ENCODE measurements at places on chromosomes 13 and 19.

- no peak for DNase-seq
Observed at GRCh38 chr13:22320991-22321390, 650.1 kb downstream of the FGF9 start.

DNA sequence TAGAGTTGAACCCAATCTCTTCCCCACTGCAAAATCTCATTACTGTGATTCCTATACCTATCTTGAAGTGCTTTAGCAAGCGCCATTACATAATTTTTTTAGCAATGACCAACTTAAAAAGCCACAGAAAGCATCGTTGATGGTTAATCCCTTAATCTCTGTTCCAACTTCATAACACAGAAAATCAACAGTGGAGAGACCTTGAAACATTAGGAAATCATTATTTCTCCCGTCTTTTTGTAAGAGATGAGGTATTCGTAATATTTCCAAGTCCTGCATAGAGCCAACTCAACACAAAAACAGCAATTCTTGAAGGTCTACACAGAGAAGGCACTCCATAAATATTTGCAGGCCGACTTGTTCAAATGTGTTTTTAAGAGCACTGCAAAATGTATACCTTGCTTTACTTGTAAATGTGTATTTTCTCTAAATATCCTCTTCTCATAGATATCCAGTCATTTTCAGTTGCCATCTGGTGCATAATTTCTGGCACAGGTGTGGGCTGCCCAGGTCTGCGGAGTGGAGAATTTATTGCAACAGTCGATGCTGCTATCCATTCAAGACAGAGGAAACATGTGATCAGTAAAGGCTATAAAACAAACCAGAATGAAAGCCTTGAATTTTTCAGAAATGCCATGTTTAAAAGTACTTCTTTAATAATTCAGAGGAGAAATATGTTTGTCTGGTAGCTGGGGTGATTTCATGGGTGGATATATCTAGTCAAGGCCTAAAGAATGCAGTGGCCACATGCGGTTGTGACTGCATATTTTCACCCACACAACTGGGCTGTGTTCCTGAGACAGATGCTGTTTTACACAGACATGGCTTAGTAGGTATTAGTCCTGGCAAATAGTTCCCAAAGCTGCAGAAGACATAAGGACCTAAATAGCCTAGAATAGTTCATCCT lies 234.3 kb upstream of the STARD13 start:
- DNase-seq: no peak

- no peak for DNase-seq
Observed at GRCh38 chr19:48719263-48720171, at the start of gene MAMSTR. MAMSTR (minus strand) TSS chr19:48719725; CDS start chr19:48719031, 694 bp downstream.

DNA sequence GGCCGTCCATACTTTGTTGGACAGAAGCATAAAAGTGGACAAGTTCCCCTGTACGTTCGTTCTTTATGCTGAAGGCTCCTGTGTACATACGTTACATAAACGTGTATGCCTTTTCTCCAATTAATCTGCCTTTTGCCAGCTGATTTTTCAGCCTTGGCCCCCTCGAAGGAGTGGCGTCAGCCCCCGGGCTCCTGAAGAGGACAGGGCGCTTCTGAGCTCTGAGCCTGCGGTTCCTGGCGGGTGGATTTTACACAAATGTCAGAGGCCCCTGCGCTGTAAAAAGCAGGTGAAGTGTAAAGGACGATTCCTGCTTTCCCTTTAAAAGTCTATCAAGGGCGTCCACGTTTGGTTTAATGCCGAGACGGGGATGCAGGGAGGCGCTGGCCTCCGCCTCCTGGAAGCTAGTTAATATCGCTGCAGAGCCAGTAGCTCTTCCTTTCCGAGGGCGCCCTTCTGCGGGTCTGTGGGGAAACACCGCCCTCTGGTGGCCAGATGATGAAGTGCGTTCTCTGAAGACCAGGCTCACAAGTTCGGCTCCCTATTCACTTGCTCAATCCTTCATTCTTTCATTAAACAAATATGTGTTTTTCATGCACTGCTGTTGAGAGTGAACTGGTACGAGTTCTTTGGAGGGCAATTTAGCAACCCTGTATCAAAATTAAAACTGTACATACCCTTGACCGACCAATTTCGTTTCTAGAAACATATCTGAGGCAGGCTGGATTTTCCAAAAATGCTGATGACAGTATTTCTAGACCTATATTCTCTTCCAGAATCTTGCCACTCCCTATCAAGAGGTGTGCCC lies 62.0 kb downstream of the GPR12 start:
- peak; percentile 65 for DNase-seq

- peak; percentile 57 for DNase-seq
Observed at GRCh38 chr19:14118165-14119051, 846 bp upstream of the PRKACA start.

- no peak for DNase-seq
Observed at GRCh38 chr13:59461411-59461810, 702.3 kb downstream of the DIAPH3 start.

DNA sequence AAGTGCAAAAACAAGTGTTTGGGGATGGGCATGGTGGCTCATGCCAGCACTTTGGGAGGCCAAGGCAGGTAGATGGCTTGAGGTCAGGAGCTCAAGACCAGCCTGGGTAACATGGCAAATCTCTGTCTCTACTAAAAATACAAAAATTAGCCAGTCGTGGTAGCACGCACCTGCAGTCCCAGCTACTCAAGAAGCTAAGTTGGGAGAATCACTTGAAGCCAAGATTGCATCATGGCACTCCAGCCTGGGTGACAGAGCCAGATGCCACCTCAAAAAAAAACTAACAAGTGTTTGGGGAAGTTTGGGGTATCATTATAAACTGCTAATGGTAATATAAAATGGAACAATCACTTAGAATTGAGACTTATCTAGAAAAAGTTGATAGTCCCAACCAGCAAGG lies 24.6 kb downstream of the XPO4 start:
- DNase-seq: no peak

GRCh38 chr13:29892151-29892550 lies 41.7 kb upstream of the UBL3 start:
- DNase-seq: no peak

GRCh38 chr19:46542428-46543230 lies 47.0 kb upstream of the PNMA8B start:
- peak; percentile 58 for DNase-seq

DNA sequence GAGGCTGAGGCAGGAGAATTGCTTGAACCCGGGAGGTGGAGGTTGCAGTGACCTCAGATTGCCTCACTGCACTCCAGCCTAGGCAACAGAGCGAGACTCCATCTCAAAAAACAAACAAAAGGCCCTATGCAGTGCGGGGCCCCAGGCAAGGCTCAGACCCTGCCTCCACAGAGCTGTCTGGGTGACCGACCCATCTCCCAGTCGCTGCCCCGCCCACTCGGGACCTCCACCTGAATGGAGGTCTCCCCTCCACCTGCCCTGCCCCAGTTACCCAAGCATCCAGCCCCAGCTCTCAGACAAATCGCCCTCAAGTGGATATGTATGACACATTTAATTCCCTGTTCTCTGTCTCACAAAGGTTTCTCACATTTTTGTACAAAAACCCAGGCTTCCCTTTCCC lies 2.2 kb upstream of the GARIN5B start:
- DNase-seq: no peak

- DNase-seq: no peak
Observed at GRCh38 chr19:14985133-14985532, 5.5 kb upstream of the SLC1A6 start.

GRCh38 chr13:112874751-112875300 lies 94.2 kb upstream of the MCF2L start:
- DNase-seq: no peak

GRCh38 chr19:40519352-40520322 lies 52.8 kb downstream of the SPTBN4 start:
- no peak for DNase-seq

GRCh38 chr19:19098084-19098702 lies 34.4 kb downstream of the SLC25A42 start:
- no peak for DNase-seq

- DNase-seq: no peak
Observed at GRCh38 chr13:26017196-26017921, 34.5 kb downstream of the SHISA2 start.

DNA sequence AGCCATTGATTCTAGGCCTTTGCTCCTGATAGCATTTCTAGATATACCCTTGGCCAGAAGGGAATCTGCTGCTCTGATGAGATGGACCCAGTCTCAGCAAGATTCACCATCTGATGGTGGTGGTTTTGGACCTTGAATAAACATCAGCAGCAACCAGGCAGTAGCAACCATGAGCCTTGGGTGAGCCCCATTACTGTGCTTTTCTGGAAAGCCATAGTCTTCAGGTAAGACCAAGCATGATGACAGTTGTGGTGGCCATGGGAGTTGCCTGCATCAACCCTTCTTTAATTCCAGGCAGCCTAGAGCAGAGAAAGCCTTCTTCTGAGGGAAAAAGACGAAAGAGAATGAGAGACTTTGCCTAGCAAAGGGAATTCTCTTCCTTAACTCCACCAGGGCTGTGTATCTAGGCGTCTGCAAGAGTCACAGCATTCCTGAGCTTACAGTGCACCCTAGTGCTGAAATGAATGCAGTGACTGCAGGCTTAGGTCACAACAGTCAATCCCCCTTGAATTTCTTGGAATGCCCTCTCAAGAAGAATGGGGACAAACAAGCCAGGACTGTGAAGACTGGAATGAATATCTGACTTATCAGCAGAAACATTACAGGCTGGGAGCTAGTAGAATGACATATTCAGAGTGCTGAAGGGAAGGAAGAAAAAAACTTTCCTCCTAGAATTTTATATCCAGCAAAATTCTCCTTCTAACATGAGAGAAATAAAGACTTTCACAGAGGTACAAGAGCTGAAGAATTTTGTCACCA lies 942.4 kb upstream of the PCDH20 start:
- DNase-seq: no peak

DNA sequence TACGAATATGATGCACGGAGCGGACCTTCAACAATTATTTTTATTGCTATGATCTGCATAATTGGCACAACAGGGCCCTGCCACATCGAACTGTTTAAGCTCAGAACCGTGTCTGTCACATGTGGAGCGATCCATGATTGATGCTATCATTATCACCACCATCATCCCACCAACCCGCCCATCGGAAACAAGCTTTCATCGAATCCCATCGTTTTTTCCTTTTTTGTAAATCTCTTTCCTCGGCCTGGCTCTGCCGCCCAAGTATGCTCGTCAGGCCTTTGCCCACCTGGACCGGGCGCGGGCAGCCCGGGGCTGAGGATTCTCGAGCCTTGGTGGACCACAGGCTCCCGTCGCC lies 533 bp upstream of the DCAF15 start:
- DNase-seq: no peak

- DNase-seq: no peak
Observed at GRCh38 chr19:18144906-18145305, 8.1 kb upstream of the PIK3R2 start.

DNA sequence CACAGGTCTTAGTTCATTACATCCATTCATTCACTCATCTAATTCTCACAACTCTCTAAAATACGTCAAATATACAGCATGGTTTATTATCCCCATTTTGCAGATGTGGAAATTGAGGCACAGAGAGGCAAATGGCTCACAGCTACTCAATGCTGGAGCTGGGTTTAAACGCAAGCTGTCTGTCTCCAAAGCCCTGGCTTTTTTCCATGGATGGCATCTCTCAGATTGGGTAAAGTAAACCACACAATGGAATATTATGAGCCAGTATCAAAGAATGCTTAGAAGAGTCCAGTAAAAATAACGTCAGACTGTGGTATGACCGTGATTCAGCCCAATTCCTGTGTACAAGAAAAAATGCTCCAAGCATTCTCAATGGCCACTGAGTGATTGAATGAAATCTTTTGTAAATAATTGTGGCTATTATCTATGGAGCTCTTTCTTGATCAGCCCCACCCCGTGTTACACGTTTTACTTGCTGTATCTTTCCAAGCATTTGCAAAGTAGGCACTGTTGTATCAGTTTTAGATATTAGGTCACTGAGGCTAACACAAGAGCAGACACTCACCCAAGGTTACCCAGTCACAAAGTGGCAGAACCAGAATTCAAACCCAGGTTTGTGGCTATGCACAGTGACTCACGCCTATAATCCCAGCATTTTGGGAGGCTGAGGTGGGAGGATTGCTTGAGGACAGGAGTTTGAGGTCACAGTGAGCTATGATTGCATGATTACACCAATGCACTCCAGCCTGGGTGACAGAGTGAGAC lies 5.5 kb upstream of the ACP7 start:
- no peak for DNase-seq

- no peak for DNase-seq
Observed at GRCh38 chr13:76455960-76456359, 430.2 kb downstream of the KCTD12 start.

DNA sequence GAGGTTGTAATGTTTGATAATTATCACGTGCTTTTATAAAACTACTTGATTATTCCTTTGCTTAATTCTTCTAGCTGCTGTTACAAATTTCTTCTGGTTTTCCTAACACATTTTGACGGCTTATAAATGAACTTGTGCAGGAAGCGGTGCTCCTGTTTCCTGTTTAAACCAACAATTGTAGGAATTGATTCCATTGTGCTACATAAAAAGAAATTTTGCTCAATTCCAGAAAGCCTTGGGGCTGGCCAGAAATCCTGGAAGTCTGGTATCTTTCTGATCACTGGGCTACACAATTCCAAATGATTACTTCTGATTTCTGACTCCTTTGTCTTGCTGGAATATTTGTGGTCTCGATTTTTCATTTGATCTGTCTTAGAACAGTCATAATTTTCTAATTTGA lies 14.9 kb downstream of the RFC3 start:
- no peak for DNase-seq

DNA sequence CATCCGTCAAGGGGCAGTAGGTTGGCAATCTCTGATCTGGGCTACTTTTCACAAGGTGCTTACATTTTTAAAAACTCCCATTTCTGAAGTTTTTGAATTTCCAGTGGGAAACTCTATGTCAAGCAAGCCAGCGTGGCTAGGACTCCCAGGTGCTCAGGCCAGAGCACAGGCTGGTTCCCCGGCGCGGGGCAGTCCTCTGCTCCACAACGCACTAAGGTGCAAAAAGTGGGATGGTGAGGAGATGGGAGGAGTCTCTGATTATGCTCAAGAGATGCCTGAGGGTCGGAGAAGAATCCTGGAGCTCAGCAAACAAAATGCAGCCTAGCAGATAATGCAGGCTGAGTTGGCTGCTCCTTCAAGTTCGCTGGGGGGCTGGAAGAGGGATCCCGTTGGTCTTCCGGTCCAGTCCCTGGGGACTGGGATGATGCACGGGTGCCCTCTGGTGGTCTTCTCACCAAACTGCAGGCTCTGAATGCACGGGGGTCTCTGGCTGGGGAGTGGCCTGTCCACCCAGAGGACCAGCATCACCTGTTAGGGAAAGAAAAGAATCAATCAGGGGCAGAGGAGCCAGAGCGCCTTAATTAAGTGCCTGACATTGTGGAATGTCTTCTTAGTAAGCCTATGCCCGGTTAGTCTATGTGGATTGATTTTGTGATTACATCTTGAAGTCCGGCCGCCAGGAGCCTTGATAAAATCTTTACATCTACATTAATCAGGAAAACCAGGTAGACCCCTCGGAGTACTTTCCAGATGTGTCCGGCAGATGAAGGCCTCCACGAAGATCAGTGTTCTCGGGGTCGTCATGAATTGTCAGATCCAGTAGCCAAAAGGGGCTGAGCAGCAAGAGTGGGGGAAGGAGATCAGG lies 244.4 kb upstream of the MAB21L1 start:
- DNase-seq: no peak

DNA sequence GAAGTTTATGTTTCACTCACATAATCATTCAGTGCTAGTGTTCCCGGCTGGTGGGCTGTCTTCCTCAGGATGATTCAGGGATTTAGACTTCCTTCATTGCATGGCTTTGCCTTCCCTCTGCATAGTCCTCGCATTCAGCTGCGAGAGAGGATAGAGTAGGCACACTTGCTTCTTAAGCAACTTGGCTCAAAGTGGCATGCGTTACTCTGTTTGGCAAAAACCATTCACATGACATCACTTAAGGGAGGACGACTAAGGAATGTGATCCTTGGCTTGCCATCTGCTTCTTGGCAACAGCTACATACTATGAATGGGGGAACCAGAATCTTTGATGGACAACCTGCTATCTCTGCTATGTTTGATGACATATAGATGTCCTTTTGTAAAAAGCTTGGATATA lies 359.3 kb downstream of the TDRD3 start:
- no peak for DNase-seq
